ENCODE measurements at places on chromosomes 7 and 10. TPM values are rescaled to one million over a fixed set of nuclear protein-coding genes. Genes with fewer than 3 reads are reported as not detected.

DNA sequence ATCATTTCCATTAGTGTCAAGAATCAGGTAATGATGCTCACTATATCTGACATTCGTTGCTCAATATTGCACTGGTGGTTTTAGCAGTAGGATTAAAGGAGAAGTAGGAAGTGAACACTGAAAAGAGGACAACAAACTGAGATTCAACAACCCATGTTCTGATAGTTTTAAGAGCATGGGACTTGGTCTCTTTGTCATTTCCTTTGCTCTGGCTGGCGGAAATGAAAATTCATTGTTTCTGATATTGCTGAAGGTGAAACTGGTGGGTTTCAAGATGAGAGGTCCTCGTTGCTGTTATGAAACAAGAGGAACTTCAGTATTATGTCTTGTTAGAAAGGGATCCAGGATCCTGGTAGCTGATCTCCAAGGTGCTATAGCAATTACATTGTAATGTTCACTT, 129.0 kb downstream of the DNAH11 start:
- DNase-seq, result no peak

DNA sequence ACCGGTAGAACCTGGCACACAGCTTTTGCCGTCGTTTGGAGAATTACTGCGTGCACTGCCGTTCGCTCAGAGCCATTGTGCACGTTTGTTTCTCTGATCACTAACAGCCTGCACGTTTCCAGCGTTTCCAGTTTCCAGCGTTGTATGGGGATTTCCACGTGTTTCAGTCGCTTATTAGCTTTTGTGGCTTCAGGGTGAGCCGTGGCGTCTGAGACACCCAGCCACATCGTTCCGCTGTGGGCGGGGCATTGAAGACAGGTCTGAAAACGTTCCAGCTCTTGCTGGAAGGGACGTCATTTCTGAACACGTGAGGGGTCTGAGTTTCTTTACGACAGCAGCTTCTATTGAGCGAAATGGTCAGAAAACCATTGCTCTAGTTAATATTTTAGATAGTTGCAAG, 164.8 kb downstream of the DNAJB6 start:
- no peak for DNase-seq

- DNase-seq, result no peak
Measured at GRCh38 chr7:55366461-55367070, 1.4 kb downstream of the LANCL2 start.

DNA sequence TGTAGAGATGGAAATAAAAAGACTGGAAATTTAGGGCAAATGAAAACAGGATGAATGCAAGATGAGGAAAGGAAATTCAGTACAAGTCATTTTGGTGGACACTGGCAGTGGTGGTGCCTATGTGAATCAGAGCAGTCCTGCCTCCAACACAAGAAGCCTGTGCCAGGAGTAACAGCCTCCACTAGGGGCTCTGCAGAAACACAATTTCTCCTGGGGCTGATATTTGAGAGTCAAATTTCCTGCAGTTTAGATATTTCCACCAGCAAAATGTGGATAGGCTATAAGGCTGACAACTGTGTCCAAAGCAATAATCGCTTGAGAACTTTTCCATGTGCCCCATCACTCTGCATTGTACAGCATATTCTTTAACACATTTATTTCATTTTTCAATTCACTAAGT, 4.7 kb upstream of the PLXDC2 start:
- no peak for DNase-seq

DNA sequence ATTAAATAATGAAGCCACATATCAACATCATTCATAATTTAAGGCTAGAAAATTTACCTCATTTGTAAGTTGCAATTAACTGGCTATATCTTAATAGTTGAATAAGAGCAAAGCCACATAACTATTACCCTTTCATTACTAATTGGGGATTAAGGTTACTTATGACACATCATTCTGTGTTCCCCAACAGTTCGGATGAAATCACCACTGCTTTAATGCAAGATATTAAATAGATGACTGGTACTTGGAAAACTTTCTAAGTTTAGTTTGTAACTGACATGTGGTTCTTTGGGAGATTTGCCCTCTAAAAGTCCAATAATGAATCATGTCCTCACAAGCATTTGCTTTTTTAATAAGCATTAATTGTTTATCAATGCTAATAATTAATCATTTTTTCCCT, 109.1 kb downstream of the MTERF1 start:
- no peak for DNase-seq

- no peak for DNase-seq
Measured at GRCh38 chr7:133265821-133266220, 12.9 kb downstream of the EXOC4 start.

DNA sequence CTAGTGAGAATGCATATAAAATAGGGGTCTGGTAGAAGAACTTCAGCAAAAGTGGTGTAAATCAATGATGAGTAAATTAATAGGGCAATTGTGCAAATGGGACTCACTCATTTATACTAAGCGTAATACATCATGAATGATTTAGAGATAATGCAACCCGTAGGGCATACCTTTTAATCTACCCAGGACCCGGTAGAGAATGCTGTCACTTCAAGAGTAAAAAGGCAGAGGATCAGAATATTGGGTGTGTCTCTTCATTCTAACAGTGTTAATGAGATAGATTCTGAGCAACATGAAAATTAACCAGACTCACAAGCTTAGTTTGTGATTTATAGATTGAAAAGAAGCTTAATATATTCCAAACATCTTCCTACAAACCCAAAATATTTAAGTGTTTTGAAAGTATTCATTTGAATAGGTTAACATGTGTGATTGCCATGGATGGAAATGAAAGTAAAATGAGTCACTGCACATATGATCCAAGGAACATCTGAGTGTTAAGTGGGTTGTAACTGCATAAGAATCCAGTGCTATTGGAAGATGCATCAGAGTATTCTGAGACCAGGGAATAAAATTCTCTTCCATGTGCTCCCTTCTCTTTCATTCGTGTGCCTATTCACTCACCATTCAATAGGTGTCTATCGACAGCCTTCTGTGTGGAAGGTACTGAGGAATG, 690.6 kb downstream of the AUTS2 start:
- DNase-seq, result no peak

- no peak for DNase-seq
Measured at GRCh38 chr7:32039000-32039756, 31.0 kb downstream of the PDE1C start.

DNA sequence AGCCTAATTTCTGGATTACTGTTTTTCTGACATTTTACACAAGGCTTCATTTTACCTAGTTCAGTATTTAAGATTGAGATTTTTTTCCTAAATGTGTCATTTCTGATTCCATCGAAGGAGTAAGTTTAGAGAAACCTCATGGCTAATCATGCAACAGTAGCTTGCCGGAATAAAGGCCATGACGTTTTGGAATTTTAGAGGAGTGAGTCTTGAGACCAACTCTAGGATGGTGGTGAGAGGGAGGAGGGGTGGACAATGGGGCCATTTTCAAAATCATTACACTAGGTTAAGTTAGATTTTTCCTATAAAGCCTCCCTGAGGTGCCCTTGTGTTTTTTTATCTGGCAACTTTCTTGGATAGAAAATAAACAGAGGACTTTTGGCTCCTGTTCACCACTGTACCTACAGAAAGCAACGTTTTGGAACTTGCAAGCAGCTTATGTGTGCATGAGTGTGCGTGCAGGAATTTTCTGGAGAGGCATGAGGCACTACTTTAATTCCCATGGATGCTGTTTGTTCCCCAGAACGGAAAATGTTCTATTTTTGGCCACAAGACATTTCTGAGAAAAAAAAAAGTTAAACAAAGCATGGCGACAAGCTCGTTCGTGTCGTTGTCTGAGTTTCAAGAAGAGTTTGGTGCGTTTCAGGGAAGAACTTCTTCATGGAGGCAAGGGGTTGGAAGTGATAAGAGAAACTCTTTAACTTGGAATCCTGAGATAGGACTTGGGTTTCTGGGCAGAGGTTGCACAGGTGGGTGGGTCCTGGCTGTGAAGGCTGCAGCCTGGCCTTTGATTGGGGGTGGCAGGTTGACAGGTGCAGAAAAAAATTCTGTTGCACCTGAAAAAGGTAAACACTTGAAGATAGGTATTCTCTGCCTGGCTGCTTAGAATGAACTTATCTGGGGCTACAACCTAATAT, 178.1 kb downstream of the PTEN start:
- no peak for DNase-seq

GRCh38 chr7:79781716-79782115, 328.2 kb upstream of the MAGI2 start:
- DNase-seq, result no peak

- DNase-seq, result no peak
Measured at GRCh38 chr7:47384755-47385535, 197.0 kb downstream of the TNS3 start.

GRCh38 chr10:30378201-30378995, 29.3 kb upstream of the MTPAP start:
- DNase-seq, result no peak

- no peak for DNase-seq
Measured at GRCh38 chr7:95330961-95331337, 6.6 kb upstream of the PON1 start.

GRCh38 chr10:122575776-122576175, 15.2 kb downstream of the DMBT1 start:
- no peak for DNase-seq

GRCh38 chr7:101913851-101914250, 96.4 kb downstream of the CUX1 start:
- no peak for DNase-seq

DNA sequence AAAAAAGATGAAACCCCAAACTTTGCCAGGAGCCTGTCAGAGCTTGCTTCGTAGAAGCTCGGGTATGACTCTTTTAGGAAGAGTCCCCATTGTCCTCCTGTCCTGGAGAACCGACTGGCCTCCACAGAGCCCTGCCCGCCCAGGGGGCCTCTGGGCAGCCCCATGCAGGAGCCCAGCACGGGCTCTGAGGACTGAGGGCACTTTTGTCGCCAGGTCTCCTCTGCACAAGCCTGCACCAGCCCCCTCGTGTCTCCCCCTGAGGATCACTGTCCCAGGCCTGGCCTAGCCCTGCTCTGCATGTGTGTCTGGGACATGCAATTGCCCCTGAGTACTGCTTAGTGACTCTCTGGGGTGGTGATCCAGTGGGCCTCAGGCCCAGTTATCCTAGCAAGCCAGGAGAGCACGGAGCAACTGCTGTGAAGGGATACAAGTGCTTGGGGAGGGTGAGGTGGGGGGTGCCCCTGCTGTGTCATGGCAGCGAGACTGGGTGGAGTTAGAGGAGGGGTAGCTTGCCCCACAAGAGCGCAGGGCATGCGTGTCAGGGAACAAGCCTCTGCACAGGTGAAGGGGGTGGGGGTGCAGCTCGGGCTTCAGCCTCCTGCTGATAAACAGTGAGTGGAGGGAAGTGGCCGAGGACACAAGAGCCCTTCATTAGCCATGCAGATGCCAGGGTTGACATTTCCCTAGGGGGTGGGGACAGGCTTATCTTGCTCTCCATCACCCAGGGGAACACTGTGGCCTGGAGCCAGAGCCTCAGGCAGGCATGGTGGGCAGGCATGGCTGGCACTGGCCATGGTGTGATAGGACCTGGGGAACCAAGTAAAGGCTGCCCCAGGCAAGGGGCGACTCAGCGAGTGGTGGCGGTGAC, 143.4 kb downstream of the C10orf105 start:
- DNase-seq, result no peak

- no peak for DNase-seq
Measured at GRCh38 chr10:70849582-70850016, 33.9 kb downstream of the SGPL1 start.

DNA sequence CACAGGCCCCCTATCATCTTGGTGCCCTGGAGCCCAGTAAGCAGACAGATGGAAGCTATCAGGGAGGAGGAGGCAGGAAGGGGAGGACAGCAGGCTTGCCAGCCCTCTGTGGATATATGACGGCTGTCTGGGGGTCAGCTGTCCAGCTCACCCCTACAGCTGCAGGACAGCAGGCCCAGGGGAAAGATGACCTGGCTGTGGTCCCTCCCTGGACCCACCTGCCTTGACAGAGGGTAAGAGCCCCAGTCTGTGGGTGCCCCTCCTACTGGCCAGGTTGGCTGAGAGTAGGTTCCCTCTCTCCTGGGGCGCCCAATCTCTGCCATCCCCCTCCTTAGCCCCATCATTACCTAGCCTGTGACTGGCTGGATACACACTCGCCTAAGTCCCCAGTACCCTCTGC, 62.5 kb downstream of the C10orf143 start:
- DNase-seq, result no peak

DNA sequence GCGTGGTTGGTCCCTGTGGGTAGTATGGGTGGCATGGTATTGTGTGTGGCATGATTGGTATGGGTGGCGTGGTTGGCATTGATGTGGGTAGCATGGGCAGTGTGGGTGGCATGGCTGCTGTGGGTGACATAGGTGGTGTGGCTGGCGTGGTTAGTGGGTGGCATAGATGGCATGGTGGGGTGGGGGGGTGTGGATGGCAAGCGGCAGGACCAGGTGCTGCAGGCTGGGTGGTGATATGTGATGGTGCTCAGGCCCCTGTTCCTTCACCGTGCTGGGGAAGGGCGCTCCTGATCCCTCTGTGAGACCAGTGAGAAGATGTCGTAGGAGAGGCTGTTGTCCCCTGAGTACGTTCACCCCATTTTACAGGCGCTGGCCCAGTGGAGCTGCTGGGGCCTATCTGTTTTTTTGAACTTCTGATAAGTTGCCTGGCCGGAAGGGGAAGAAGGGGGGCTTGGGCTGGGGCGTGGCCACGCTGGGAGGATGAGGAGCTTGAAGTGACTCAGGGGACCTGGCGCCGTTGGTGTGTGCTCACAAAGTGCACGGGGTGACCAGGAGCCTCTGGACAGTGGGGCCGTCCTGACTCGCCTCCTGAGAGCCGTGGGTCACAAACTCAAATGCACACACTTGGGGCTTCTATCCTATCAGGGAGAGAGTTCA, 17.5 kb downstream of the INPP5A start:
- no peak for DNase-seq

GRCh38 chr7:101390901-101391301, 28.2 kb downstream of the COL26A1 start:
- no peak for DNase-seq

- DNase-seq, result no peak
Measured at GRCh38 chr10:17290226-17290625, 62.2 kb downstream of the VIM start.

TIMM23B gene
- 16.2 TPM for total RNA-seq

UCMA gene
- not detected for total RNA-seq

FMC1 gene
- 14.1 TPM for total RNA-seq

SLC26A5 gene
- 0.19 TPM for total RNA-seq

MYL10 gene
- not detected for total RNA-seq

SPDYE1 gene
- total RNA-seq, result not detected

MKI67 gene
- total RNA-seq, result 1.3 TPM

BAG3 gene
- total RNA-seq, result 16.1 TPM

RPEL1 gene
- not detected for total RNA-seq

ATOH7 gene
- not detected for total RNA-seq

UNC5B gene
- total RNA-seq, result 3.5 TPM

GHRHR gene
- not detected for total RNA-seq
